ENCODE measurements at places on chromosomes 12 and 14. TPM values are rescaled to one million over a fixed set of nuclear protein-coding genes. Genes with fewer than 3 reads are reported as not detected.

GRCh38 chr12:94649349-94650142 is 811 bp downstream of the TMCC3 start:
- DNase-seq = peak; percentile 64

DNA sequence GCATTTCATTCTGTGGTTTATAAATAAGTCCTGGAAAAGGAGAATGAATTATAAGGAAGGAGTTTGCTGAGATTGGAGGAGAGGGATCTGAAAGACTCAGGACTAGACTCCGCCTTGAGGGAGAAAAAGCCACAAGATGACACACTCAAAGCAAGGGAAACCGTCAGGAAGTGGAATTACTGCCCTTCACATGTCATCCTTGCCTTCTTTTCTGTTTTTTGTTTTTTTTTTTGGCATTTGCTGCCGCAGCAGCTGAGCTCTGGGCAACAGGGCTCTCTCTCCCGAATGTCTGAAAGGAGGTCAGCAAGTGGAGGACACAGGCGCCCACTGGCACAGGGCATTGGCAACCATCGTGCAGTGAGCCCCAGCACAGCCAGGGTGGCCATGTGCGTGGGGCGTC is 344.9 kb downstream of the DPF3 start:
- no peak for DNase-seq

DNA sequence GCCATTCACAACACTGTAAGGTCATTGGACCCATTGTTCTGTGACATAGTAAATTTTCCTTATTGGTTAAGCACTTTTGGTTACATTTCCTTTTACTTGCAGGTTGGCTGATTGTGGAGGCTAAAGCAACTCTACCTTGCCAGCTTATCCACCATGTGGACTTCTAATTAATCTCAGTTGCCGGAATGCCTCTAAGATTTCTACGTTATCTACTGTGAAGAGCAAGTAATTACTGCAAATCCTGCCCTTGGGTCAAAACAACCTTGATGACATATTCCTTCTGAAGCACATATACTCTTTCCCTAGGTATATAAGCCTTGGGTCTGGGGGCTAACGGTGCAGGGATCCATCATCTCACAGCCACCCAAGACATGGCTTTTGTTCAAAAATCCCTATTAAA is 19.5 kb upstream of the MORN3 start:
- DNase-seq = no peak

- DNase-seq = no peak
Observed at GRCh38 chr14:88518592-88519512, 36.0 kb downstream of the PTPN21 start.

DNA sequence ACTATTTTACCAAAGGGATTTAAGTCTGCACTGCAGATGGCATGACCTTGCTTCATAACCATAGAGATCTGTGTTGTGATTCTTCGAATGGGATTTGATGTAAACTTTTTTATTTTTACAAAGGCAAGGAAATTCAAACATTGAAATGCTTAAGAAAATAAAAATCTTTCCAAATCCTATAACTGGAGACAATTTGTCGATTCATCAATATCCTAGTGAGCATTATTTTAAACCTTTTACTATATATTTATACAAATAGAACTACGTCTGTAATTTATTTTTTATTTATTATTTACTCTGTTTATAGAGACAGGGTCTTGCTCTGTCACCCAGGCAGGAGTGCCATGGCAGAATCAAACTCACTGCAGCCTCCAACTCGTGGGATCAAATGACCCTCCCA is 14.3 kb upstream of the SCAF11 start:
- DNase-seq = no peak

The PLBD1 gene
- 8.2 TPM for total RNA-seq

DNA sequence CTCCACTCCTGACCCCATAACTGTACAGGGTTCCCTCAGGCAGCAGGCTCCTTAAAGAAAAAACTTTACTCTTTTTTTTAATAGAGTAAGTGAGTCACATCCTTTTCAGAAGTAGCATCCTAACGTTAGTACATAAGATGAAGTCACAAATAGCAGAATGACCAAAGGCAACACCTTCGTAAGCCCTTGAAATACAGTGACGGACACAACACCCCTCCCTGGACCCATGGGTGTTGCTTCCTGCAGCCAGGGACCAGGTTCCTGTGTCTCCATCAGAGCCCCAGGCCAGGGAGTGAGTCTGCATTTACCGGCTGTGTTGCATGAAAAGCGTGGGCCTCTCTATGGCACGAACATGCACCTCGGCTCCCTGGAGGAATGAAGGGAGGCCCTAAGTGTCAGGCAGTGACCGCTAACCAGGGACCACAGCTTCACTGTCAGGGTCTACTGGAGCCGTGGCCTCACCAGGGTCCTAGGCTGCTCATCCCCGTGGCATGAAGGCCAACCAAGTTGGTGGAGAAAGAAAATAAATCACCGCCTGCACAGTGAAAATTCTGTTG is 340.0 kb upstream of the SFSWAP start:
- no peak for DNase-seq

DNA sequence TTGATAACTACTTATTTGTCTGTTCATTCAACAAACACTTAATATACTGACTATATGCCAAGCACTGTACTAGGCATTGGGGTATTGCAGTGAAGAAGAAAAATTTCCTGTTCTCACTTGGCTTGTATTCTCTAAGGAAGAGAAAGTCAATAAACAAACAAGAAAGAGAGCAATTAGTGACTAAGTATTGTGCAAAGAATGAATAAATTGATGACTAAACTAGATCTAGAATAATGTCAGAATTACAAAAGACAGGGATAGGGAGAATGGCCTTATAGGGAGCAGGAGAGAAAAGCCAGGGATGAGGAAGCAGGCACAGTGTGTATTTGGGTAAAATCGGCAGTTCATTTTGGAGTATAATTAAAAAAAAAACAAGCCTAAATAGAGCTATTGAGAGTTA is 4.2 kb upstream of the LIN7A start:
- no peak for DNase-seq

- no peak for DNase-seq
Observed at GRCh38 chr14:105093431-105094192, 28.4 kb upstream of the GPR132 start.

The C3AR1 gene
- total RNA-seq = 4.9 TPM

The OR11H6 gene
- total RNA-seq = not detected

DNA sequence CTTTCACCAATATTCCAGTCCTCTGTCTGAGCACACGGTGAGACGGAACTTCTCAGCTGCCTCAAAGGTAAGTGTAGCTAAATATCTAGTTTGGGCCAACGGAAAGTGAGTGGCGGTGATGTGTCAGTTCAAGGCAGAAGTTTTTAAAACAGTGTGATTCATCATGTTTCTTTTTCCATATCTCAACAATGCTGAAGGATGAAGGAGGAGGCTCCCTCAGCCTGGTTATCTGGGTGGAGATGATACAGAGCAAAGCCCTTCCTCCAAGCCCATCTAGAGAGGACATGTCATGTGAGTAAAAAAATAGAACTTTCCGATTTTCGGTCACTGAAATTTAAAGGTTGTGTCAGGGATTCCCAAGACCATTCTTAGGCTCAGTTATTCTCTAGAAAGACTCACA is 13.1 kb upstream of the ANP32D start:
- DNase-seq = no peak

DNA sequence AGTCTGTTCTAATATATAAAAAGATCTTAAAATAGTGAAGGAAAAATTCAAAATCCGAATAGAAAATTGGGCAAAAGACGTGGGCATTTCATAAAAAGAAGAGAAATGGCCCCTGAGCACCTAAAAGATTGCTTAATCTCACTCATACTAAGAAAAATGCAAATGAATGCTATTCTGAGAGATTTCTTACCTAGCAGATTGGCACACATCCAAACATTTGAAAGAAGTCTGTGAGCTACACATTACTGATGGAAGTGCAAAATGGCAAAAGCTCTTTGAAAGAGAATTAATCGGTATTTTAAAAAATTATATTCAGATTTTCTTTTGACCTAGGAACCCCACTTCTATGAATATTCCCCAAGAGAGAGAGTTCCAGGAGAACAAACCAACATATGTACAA is 280.4 kb upstream of the GARIN6 start:
- DNase-seq = no peak

The CD27 gene
- total RNA-seq = 0.28 TPM

DNA sequence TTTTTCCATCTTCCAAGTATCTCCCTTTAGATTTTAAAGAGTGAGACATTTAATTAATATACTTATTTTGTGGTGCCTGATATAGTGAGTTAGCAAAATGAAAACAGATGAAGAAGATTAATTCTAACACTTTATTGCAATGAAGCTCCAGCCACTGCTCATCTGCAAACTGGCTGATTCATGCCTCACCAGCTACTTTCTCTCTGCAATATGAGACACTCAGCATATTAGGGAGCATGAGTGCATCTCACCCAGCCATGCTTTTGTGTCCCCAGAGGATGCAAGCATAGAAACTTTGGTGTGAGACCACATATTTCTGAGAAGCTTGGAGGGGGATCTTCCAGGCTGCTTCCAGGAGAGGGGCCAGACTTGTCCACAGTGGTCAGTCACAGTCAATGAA is 148.6 kb downstream of the BMP4 start:
- DNase-seq = no peak

GRCh38 chr14:100857233-100857922 is 31.5 kb downstream of the MEG3 start:
- peak; percentile 30 for DNase-seq

- DNase-seq = no peak
Observed at GRCh38 chr12:60391051-60391450, 795.2 kb downstream of the SLC16A7 start.

DNA sequence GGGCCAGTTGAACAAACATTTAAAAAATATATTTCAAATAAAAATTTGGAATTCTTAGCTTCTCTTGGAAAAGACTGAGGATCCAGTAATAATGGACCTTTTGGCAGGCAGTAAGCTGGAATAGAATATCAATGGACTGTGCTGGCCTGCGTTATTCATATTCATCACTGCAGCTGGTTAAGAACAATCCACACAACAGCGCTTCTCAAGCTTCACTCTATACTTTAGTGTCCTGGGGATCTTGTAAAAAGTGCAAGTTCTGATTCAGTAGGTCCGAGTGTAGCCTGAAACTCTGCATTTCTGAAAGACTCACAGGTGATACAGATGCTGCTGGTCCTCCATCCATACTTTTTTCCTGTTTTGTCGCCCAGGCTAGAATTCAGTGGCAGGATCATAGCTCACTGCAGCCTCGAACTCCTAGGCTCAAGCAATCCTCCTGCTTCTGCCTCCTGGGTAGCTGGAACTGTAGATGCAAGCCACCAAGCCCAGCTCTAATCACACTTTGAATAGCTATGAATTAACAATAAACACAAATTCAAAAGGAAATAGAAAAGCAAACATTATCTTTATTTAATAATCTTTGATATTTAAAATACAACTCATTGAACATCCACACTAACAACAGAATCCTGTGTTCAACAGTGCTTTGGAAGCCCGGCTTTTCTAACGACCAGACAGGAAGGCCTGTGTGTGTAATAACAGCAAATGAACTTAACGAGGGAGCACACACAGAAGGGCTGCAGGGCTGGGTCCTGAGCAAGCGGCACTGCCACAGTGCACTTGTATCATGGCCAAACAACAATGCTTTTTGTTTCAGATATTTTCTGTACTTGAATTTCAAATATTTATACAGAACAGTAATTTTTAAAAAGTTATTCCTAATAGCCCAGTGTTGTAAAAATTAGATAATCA is 18.4 kb upstream of the TRIP11 start:
- no peak for DNase-seq

DNA sequence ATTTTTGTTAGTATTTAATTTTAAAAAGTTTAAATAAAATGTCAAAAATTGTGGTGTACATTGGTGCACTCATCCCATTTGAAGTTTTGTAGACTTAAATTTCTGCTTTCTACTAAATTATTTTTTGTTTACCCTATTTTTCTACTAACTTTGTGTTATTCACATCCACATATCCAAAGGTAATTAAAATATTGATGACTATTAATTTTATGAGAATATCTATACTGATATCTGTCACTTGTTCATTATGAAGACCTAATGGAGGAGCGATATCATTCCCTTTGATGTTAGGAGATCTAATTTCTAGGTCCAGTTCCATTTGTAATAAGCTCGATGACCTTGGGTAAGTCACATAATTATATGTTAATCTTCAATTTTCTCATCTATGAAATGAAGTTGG is 325.7 kb upstream of the STXBP6 start:
- DNase-seq = no peak

DNA sequence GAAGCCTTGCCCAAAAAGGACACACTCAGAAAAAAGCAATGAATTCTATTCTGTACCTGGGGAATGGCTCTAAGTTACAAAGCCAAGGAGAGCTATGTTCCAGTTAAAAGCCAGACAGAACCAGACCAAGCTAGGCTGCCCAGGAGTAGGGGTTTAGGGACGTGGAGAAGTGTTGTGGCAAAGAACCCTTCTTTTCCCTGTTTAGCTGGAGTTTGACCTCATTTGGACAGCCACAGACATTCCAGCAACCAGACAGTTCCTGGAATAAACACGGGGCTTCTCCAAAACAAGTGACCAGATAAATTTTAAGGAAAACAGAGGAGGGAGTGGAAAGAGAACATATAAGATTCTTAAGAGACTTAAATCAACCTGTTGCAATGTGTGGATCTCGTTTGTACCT is 62.3 kb downstream of the GCH1 start:
- DNase-seq = no peak

DNA sequence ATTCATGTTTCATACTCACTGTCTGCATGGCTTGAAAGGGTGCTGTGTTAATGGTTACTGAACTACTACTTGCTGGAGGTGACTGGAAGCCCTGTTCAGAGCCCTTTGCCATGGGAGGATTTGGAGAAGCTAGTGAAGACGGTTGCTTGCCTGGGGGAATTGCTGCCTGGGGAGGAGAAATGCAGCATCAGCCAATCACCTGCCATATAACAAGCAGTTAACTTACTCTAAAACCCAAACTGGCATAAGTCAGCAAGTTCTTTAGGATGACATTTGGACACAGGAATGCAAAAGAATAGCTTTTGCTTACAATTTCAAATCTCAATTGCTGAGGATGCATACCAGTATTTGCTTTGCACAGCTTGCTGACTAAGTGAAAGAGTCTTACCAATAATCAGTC is 23.4 kb upstream of the IPO8 start:
- no peak for DNase-seq

The ST8SIA1 gene
- total RNA-seq = 1.3 TPM

GRCh38 chr12:66941150-66941549 is 262.3 kb upstream of the GRIP1 start:
- no peak for DNase-seq

DNA sequence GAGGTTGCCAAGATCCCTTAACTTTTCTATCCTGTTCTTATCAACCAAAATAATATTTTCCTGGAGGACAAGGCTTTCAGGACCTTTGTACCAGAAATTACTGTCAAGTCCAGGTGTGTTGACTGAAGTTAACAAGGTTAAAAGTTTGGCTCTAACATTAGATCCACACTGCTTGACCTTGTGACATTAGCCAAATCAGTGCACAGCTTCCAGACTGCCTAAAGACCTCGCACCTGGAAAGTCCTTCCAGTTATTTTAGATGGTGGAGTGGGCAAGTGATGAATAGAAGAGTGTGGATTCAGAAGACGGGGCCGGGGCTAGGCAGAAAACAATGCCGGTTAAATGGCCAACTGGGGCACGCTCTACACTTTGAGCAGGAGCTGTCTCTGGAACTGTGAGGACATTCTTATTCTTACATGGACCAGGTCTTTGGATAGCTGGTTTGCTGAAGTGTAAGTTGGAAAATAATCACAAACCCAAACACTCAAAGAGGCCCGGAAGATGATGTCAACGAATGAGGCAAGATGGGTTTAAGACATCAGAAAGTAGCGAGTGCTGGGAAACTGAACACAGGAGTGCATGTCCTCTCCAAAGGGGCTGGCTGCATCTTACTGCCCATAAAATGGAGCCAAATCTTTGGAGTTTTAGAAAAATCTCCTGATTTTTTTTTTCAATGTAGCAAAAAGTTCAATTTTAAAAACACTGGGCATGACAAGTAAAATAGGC is 56.3 kb downstream of the NIN start:
- no peak for DNase-seq

The PLEKHG3 gene
- 7.7 TPM for total RNA-seq

The GALNT4 gene
- total RNA-seq = 1.2 TPM

Data from psoas muscle (tissue), 8 donors.